Stimulated activated CD8-positive, alpha-beta memory T cell treated with anti-CD3 and anti-CD28 coated beads, Interleukin-4, amount 100 ng/mL, for 24 hours (primary cell): ENCODE measurements at places on chromosomes 3 and 15.

DNA sequence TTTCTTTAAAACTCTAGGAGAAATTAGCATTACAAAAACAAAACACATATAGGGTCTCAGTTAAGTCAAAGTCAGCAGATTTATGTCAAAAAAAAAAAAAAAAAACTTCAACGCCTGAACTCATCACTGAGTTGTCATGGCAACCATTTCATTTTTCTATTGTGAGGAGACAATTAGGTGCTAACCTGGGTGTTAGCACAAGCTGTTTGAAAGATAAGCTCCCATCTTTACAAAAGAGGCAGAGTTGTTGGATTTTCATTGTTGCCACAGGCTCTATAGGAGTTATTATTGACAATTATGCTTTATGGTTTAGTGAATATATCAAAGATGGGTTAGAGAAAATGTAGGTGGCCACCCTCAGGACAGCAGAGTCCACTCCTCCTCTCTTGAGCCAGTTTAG is 806.9 kb downstream of the GRM7 start:
- DNase-seq = no peak

DNA sequence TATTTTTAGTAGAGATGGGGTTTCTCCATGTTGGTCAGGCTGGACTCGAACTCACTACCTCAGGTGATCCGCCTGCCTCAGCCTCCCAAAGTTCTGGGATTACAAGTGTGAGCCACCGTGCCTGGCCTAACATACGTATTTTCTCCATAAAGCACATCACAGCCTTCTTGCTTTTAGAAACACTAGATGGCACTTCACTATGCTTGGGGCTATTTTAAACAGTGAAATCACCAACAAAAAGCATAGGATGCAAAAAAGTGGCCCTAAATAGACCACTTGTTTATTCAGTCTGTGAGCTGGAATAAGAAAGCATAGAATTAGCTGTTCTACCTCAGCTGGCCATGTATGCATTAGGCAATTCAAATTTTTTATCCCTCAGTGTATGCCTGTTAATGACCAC is 46.0 kb downstream of the PRICKLE2 start:
- DNase-seq = no peak

DNA sequence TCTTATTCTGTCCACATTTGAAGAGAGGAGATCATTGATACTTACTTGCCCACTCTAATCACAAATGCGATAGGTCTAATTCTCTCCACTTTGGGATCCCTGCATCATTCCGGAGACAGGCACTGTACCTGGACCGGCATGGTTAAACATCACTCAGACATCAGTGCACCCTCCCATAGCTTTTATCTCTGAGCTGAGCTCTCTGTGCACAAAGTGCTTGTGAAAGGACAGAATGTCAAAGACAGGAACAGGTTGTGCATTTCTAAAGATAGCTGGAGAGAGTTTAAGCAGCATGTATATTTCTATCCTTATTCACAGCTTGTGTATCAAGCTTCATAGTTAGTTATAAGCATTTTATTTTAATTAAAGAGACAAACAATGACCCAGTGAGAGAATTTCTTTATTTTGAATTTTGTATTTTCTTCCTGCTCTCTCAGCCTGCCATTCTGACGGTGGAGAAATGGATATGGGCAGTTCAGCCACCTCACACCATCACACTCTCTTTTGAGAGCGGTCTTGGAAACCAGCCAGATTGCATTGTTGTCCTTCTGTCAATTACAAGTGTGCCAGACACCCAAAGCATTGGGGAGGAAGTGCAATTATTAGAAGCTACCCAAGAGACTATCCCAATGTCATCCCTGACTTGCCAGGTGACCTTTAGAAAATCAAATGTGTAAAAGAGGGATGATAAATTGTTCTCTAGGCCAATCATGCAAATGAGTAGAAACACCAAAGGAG is 65.2 kb upstream of the CHL1 start:
- DNase-seq = no peak

GRCh38 chr3:50393061-50393460 is 33.7 kb upstream of the TMEM115 start:
- DNase-seq = no peak

GRCh38 chr15:60002528-60003218 is 1.4 kb upstream of the FOXB1 start:
- no peak for DNase-seq

GRCh38 chr15:34332553-34333120 is 4.9 kb downstream of the SLC12A6 start:
- DNase-seq = no peak

GRCh38 chr3:170056710-170057454 is 19.1 kb downstream of the GPR160 start:
- no peak for DNase-seq

- no peak for DNase-seq
Observed at GRCh38 chr15:67025719-67026609, 39.4 kb upstream of the SMAD3 start.

DNA sequence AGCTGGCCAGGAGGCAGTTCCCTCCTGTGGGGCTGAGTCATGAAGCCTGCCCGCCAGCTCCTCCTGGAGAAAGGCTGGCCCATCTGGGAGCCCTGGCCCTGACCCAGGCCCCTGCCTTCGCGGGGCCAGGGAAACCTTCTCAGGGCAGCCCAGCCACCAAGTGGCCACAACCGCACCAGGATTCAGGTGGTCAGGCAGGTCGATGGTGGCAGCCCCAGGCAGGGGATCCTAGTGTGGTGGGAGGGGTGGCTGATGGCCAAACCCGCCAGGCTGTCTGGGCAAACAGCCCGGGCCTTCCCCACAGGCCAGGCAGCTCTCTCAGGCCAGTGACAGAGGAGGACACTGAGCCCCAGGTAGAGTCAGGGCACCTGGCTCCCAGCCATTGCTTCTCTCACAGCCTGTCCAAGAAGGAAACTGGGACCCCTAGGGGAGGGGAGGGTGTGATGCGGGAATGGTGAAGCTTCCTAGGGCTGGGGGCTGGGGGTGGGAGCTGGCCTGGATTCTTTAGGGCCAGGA is 1.2 kb downstream of the TWF2 start:
- no peak for DNase-seq

- DNase-seq = no peak
Observed at GRCh38 chr3:71951361-71951760, 166.4 kb upstream of the PROK2 start.

DNA sequence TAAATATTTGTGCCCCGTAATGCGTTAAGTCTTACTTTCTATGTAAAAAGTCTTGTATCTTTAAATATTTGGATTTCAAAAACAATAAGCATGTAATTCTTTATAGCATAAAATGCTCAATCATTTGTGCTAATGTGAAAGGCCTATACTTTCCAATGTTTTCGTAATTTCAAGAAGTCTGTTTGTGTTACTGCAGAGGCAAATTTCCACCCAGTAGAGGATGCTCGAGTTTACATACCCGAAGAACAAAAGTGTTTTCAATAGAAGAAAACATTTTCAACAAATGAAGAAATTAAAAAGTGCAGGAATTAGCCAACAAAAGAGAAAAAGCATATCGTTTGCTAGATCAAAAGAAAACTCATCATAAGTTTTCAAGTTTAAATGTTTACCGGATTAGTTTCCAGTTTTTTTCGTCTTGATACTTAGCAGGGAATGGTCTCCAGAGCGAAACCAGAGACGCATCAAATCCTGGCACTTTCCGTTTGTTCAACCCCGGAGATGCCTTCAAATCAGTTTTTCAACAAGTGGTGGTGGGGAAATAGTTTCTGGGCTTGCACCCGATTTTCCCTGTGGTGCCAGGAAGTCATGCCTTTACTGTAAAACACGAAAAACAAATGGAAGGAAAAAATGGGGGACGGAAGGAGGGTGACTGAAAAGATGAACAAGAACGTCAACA is 1.0 kb downstream of the CGGBP1 start:
- DNase-seq = no peak

GRCh38 chr15:90219421-90220141 is 14.2 kb downstream of the CIB1 start:
- peak; percentile 42 for DNase-seq

- DNase-seq = no peak
Observed at GRCh38 chr3:189646853-189647542, 15.8 kb downstream of the TP63 start.

DNA sequence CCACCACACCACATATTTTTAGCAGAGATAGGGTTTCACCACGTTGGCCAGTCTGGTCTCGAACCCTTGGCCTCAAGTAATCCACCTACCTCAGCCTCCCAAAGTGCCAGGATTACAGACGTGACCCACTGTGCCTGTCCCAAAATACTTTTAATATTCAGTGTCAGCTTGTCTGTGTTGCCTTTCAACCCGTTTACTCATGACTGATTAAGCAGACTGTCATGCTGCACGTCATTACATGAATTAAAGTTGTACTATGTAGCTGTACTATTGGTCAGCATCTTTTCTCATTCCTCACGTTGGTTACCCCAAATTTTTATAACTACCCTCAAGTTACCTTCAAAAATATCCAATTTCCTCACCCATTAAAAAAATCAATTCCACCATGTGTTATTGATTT is 48.7 kb upstream of the GADL1 start:
- DNase-seq = no peak

- no peak for DNase-seq
Observed at GRCh38 chr3:122497425-122497824, 17.3 kb downstream of the KPNA1 start.

- DNase-seq = no peak
Observed at GRCh38 chr3:71728632-71729342, 3.6 kb upstream of the EIF4E3 start.

DNA sequence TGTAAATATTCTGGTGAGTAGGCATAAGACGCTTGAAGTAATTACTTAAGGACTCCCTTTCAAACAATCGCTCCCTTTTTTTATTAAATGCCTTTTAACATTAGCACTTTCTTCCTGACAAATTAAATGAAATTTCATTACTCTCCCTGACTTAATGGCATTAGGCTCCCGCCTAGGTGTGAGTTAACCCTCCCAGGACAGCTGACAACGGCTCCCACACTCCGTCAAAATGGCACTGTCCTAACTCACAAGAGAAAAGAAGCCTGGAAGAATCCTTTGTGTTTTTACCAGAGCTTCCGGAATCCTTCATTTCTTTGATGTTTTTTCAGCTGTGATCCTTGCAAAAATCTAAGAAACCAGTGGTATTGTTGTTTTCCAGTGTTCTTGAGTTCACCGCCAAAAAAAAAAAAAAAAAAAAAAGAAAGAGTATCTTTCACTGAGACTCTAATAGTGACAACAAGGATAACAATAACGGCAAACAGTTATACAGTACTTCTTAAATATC is 861.0 kb upstream of the NR2F2 start:
- DNase-seq = no peak

GRCh38 chr3:51354731-51355615 is 30.1 kb upstream of the MANF start:
- DNase-seq = no peak

- no peak for DNase-seq
Observed at GRCh38 chr3:73409138-73409763, 215.5 kb downstream of the PDZRN3 start.

DNA sequence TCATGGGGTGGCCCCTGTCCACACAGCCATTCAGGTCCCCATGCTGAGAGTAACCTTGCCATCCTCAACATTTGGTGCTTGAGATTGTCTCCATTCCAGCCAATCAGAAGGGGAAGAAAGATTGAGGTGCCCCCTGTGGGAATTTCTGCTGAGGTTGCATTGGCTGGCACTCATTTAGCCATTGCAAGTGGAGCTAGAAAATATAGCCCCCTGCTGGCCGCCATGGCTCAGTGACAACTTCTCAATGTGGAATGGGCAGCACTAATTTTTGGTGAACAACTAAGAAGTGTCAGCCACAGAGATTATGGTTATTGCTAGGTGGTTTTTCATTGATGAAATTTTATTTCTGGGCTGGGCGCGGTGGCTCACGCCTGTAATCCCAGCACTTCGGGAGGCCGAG is 22.0 kb downstream of the COL6A6 start:
- no peak for DNase-seq

DNA sequence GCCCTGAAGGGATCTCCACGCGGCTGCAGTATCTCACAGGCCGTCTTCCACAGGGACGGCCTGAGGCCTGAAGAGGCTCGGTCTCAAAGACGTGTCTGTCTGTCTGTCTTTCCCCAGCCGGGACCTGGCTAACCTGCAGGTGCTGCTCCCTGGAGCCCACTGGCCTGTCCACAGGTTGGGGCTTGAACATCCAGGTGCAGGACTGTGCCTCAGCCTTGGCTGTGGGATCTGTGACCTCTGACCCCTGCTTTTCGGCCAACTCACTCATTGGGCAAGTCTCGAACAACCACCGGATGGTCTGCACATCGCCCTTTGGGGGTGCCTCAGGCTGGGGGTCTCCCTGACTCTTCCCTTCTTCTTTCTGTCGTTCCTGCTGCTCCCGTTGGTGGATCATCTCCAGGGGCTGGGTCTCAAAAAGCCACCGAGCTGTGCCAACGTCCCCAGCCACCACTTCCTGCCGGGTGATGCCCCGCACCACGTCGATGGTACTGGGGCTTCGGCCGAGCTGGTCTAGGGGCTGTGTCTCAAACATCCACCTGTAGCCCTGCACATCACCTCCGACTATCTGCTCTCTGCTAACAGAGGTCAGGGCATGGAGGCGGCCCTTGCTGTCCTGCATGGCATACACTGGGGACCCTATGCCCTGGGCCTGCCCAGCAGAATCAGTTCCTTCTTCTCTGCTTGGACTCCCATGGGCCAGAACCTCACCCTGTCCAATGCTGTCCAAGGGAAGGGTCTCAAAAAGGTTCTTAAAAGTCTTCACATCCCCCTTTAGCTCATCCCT is 4.8 kb downstream of the XIRP1 start:
- no peak for DNase-seq

GRCh38 chr3:128006061-128007032 is 45.9 kb upstream of the SEC61A1 start:
- DNase-seq = no peak

GRCh38 chr15:96448923-96449322 is 118.4 kb downstream of the NR2F2 start:
- no peak for DNase-seq

- DNase-seq = no peak
Observed at GRCh38 chr15:90959894-90960293, 5.2 kb downstream of the RCCD1 start.

- DNase-seq = no peak
Observed at GRCh38 chr3:168048414-168049330, 47.1 kb downstream of the GOLIM4 start.

- DNase-seq = no peak
Observed at GRCh38 chr3:66172394-66172793, 48.4 kb upstream of the SLC25A26 start.

DNA sequence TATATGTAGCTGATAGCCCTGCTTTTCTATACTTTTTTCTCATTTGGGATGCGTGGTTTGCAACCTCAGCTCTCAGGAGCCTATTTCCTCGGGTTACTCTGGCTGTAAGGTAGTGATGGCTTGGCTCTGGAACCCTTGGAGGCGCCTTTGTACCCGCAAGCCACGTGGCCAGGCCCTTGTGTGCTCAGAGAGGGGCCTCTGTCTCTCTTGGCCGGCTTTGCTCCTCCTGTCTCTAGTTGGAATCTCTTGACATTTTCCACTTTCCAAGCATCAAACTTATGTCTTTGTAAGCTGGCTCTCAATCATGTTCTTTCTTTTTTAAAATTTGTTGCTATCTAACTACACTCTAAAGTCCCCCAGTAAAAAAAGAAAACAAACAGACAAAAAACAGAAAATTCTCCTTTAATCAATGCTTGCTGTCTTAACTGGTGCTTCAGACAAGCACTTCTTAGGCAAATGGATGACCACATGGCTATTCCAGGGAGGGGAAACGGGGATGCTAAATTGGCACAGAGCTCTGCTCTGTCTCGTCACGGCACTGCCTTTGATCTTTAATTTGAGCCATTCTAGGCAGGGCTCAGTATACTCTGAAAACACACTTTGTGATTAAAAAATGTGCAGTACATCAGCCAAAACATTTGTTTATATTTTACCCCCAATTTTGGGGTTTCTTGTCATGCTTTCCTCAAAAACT is 180.4 kb upstream of the NR2E3 start:
- no peak for DNase-seq

- no peak for DNase-seq
Observed at GRCh38 chr3:112411425-112411824, 78.5 kb downstream of the CD200 start.

GRCh38 chr3:197430502-197430901 is 125.3 kb downstream of the BDH1 start:
- DNase-seq = no peak
